ENCODE measurements at places on chromosomes 3 and 15. TPM values are rescaled to one million over a fixed set of nuclear protein-coding genes. Genes with fewer than 3 reads are reported as not detected.

DNA sequence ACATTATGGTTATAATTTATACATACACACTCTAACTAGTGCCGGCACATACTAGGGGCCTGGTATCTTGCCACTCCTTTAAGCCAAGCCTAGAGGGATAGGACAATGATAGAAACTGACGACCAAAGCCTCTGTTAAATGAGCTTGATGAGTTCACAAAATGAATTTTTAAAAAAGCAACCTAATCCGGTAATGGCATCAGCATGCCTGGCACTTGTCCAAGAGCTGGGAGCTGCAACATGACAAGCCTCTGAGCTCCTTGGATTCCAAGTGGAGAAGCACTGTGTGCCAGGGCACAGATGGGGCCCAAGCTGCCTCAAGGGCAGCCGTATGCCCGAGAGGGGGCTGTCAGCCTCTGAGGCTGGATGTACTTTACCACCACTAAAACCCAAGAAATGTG lies 9.7 kb downstream of the ETV5 start:
- ATAC-seq = no peak

GRCh38 chr15:31365655-31366127 lies 39.1 kb downstream of the KLF13 start:
- peak; percentile 85 for ATAC-seq

- ATAC-seq = no peak
Measured at GRCh38 chr15:36950371-36950770, 150.0 kb downstream of the MEIS2 start.

- ATAC-seq = no peak
Measured at GRCh38 chr3:176354843-176355242, 842.4 kb downstream of the TBL1XR1 start.

The KBTBD13 gene
- total RNA-seq = 0.28 TPM

DNA sequence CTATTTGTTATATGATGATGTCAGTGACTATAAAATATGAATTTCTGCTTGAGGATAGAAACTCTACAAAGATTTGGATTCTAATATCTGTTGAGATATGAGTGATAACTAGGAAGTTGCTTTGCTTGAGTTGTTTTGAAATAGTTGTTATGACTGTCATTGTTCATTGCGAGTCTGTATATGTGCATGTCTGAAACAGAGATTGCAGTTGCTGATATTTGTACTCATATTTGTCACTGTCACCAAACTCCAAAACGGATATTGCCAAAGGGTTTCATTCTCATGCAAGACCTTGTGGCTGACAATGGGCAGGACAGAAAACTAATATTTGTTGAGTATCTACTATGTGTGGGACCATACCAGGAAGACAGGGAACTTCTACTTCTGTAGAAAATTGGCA lies 240.2 kb downstream of the CD47 start:
- ATAC-seq = no peak

The KLF15 gene
- 1.8 TPM for total RNA-seq

The UBA5 gene
- total RNA-seq = 28.4 TPM

The B4GALT4 gene
- total RNA-seq = 15.9 TPM
